ENCODE measurements at places on chromosomes 11 and 22.

- no peak for DNase-seq
These were observed 97.2 kb upstream of the FIBIN start for GRCh38 chr11:26896719-26897118.

DNA sequence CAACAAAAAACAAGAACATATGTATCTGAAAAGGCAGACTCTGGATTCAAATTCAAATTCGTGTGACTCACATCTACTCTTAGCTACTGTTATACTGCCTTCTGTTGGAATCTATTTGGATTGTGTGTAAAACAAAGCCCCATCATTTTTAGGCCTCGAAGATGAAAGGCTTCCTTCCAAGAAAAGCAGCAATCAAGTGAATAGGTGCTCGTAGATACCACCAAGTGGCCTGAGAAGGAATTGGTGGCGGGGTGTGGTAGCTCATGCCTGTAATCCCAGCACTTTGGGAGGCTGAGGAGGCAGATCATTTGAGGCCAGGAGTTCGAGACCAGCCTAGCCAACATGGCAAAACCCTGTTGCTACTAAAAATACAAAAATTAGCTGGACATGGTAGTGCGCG is 4.2 kb downstream of the GRAMD1B start:
- peak; percentile 64 for DNase-seq

DNA sequence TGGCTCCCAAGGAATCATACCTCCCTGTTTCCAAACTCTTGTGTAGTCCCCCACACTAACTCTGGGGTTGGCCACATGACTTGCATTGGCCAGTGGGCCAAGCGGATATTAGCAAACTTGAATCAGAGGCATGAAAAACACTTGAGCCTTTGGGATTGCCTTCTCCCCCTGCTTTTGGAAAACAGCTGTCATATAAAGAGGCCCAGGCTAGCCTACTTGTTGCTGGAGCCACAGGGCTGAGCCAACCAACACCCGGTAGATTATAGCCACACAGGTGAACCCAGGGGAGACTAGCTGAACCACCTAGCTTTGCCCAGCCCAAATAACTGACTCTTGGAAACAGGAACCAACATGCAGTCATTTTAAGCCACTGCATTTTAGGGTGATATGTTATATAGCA is 354.8 kb downstream of the TENM4 start:
- DNase-seq, result no peak

GRCh38 chr11:28963187-28963586 is 855.0 kb downstream of the METTL15 start:
- no peak for DNase-seq

DNA sequence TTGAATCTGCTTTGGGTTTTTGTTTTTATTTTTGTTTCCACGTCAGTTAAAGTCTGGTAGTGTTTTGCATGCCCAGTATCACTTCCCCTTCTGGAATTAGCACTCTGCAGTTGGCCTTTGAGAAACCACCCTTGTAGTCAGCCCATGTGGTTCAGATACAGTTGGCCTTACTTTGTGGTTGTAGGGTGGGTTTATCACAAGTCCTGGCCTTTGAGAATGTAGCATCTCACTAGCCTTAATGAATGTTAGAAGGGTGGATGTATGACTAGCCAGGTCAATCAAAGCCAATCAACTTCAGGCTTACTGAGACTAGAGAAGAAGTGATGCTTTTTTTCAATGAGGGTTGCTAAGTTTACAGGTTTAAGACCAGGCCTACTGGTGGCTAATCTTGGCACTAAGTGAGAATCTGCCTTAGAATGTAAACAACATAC is 19.8 kb downstream of the ARL14EP start:
- DNase-seq, result no peak

GRCh38 chr11:75450826-75451821 is 18.1 kb upstream of the KLHL35 start:
- DNase-seq, result peak; percentile 40

DNA sequence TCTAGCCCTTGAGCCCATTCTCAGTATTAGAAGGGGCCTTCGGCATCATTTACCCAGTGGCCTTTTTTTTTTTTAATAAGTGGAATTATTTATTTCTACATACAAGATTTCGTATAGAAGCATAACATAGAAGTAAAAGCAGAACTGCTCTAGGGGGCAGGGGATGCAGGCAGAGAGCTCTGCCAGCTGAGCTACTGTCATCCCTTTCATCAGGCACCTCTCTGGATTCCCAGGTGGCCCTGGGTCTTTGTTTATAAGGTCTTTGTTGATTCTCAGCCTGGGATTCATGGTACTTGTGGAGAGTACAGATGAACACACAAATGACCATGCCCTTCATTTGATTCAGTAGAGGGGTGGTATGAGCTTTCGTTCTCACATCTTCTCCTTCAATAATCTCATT is 66.4 kb downstream of the GAB2 start:
- no peak for DNase-seq

DNA sequence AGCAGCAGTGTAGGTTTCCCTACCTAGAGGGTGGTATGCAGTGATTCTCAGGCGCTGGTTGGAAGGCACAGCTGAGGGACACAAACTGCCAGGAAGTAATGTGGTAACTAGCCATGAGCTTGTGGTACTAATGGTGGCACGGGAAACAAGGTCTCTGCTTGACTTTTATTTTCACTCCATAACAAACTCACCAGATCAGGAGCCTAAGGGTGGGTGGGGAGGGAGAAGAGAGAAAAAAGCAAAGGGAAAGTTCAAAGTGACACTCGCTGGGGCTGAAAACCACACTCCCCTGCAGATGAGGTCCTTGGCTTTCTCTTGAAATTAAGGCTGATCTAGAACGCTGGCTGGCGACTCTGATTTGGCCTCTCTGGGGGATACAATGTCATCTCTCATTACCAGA is 22.0 kb downstream of the TRAF6 start:
- no peak for DNase-seq

GRCh38 chr11:113085446-113085845 is 124.2 kb downstream of the NCAM1 start:
- no peak for DNase-seq

DNA sequence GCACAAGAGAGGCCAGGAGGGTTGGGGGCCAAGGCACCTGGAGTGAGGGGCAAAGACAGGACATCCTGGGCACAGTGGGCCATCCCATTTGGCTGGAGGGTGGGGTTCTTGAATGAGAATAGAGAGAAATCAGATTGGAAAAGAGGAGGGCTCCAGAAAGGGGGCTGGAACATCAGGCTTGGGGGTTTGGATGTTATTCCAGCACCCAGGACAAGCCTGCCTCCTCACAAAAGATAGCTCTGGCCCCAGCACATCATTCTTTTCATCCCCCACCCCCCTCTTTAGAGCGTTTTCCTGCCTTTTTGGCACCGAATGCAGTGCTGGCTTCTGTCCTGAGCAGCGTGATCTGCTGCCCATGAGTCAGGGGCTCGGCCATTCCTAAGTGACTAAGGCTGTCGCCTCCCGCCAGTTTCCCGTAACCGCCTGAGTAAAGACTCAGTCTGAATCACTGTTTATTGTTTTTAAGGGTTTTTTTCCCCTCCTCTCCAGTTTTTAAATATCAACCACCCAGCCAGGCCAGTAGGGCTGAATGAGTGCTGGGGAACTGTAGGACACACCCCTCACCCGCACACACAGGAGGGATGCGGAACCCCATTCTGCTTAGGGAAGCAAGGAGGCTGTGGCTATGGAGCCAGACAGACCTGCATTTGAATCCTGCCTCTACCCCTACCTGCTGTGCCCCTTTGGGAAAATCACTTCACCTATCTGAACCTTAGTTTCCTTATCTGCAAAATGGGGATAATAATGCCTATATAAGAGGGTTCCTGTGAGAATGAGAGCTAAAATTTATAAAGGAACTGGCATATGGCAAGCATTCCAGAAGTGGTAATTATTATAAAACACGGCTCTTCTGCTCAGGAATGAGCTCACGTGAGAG is 32.4 kb upstream of the NAV2 start:
- no peak for DNase-seq

GRCh38 chr22:44129619-44129976 is 51.1 kb upstream of the PARVG start:
- no peak for DNase-seq

DNA sequence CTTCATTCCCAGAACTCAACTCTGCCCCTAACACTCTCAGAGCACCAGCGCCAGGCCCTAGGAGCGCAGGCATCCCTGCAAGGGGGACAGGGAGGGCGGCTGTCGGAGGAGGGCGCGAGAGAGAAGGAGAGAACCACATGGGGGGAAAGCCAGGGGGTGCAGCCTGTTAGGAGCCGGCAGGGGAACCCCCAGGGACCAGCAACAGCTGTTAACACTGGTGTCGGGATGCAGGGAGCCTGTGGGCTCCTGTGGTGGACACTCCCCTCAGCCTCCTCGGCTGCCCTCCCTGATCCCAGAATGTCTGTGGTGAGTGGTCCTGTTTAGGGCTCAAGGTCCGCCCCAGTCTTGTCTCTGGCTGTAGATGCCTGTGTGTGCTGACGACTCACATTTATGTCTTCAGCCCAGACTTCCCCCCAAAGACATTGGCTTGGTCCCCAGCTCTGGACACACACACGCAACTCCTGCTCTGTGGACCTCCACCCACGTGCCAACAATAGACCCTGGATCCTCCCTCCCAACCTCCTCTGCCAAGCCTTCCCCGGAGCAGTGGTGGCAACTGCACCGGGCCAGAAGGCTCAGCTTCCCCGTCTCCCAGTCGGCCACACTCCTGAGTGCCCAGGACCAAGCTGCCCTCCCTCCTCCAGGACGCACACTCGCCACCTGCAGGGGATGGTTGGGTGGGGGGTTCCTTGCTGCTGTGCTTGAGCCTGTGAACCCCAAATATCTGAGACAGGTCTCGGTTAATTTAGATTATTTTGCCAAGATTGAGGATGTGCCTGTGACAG is 817 bp upstream of the IFITM5 start:
- no peak for DNase-seq

DNA sequence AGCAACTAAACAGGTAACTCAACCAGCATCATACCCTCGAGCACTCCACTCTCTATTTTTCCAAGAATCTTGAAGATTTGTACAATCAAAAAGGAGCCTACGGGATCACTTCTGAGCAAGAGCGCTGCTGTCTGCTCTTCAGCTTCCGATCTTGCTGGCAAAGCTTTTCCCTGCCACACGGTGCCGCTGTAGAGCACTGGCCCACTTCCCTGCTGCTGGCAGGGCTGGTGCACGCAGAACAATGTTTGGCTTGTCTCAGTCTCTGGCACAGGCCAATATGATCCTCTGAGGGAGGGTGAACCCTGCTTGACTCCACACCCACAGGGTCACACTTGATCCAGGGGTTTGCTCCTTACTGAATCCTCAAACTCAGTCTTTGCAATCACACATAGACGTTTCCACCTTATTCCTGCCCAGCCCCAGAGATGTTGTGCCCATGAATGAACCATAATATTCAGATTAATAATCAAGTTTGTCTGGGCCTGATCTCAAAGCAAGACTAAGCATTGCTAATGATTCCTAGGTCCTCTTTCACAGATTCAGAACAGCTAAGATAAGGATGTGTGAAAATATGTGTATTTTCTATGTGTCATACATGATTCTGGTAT is 536.6 kb downstream of the SOX6 start:
- peak; percentile 51 for DNase-seq

DNA sequence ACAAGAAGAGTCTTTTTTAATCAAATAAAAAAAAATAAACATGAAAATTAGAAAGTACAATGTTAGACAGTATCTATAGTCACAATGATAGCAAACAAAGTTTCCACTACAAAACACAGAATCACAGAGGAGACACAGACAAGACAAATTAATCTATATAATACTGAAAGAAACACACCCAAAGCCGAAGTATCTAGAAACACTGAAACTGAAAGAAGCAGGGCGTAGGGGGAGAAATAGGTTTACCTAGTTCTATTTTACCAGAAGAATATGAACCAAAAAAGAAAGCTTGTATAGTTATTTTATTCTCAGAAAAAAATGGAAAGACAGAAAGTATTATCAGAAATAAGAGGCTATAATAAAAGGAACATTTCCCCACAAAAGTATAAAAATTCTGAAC is 27.1 kb upstream of the NUP50 start:
- no peak for DNase-seq

GRCh38 chr11:45144126-45145082 is 2.0 kb upstream of the PRDM11 start:
- no peak for DNase-seq

- no peak for DNase-seq
These were observed 22.1 kb upstream of the SYT7 start for GRCh38 chr11:61602775-61603569.

GRCh38 chr11:4882543-4882942 is 843 bp downstream of the OR51T1 start:
- DNase-seq, result no peak

DNA sequence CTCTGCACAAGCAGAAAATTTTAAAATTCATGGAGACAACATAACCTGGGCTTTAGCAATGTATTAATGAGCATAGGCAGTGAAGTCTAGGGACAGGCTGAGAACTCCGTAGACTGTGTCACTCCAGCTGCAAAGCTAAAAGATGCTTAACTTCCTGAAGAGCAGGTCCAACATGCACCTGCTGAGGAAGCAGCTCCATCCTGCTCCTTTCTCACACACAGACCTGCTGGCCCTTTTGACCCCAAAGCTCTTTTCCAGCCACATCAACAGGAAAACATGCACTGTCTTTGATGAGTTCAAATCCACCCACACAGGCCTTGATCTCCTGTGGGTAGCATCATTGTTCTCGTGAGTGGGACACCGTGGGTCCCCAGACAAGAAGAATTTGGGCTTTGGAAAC is 36.0 kb downstream of the SYN3 start:
- no peak for DNase-seq

DNA sequence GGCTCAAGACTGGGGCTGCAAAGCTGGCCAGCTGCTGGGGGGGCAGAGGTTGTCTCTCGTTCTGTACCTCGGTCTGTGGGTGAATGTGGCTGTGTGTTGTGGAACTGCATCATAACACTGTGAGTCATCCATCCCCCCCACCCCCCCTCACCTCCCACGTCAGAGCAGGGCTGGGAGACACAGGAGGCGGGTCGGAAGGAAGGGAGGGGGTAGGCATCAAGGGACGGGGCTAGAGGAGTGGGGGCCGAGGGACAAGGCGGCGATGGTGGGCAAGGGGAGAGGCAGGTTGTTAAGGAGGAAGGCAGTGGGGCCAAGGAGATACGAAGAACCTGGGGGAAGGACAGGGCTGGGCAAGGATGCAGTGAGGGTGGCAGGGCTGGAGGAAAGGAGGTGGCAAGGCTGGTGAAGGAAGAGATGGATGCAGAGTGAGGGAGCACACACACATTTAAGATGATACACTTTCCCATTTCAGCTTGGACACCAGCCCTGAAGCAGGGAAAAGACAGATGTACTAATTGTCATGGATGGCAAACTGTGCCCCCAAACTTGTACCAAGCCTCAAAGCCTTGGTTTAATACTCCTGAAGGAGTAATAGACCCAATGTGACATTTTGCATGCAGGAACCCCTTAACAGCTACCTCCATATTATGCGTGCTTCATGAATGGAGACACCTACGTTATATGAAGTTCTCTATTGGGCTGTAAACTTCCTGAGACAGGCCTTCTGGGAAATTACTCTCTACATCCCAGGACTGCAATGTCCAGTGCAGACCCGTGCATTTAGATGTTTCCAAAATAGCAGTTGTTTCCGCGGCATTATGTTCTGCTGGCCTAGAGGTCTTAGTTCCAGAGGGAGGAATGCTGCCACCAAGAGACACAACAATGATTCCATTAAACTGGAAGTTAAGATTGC is at the start of gene YPEL4:
Gene YPEL4, minus strand, starts transcription at position 87 of the 913 bp plus-strand sequence. CDS start 2,805 bp downstream, outside the sequence.
- peak; percentile 53 for DNase-seq

Data from activated CD4-positive, alpha-beta T cell treated with anti-CD3 and anti-CD28 coated beads, Interleukin-2, amount 50 U/mL, for 16 hours (primary cell).